ENCODE measurements at places on chromosomes 5 and 9.

DNA sequence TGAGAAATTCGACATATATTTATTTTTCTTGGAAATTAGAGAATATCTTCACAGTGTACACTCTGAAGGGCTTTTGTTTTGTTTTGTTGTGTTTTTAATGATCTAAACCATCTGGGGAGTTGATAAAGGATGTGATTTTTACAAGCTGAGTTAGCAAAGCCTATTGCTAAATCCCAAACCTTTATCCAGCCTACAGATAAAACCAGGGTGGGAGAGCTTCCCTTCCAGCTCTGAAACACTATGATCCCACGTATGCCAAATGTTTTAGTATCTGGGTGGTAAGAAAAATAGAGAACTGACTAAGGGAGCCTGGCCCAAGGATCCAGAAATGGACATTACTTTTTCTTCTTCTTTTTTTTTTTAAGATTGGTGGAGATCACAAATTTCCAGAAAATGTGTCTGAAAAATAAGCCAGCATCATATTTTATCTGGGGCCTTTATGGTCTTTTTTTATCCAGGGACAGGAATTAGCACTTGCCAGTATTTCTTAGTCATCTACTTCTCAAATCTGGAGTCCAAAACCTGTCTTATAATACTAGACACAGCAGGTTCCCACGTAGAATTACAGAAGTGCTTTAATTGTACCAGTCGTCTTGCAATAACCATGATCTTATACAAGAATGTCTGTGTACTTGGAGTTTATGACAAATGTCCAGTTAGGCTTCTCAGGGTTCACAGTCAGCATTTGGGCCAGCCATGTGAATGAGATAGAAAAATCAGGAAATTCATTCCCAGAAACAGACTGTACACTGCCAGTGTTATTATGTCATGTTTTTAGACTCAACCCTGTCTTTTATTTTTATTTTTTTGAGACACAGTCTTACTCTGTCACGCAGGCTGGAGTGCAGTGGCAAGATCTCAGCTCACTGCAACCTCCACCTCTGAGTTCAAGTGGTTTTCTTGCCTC is 290.8 kb upstream of the MPDZ start:
- ATAC-seq: peak; percentile 54

GRCh38 chr9:117188394-117188793 is 226.5 kb downstream of the ASTN2 start:
- no peak for ATAC-seq

DNA sequence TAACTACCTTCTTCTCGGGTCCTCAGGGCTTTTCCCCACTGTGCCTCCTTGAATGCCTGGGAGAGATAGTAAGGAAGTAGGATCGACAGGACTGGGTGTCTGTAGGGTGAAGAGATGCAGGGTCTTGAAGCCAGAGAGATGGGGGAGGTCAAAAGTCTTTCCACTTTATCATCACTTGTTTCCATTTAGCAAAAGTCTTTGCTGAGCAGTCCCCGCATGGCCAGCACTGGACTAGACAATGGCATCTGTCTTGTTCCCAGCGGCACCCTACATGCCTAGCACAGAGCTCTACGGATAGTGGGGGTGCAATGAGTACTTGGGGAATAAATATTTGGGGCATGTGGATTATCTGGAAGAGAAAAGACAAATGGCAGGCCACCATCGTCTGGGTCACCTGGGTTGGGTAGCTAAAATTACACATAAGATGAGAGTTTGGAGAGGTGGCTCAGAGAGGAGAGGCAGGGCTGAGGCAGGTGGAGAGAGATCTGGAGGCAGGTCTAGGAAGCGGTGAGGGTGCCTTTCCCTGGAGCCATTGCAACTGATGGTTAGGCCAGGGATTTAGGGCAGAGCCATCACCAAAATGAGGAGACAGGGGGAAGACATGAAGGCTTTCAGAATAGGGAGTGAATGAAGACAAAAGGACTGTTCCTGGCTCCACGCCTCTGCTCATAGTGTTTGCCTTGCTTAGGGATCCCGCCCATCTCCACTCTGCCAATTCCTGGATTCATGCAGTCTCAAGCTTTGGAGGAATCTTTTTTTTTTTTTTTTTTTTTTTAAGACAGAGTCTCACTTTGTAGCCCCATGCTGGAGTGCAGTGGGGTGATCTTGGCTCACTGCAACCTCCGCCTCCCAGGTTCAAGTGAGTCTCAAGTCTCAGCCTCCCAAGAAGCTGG is 250.8 kb upstream of the KLF4 start:
- no peak for ATAC-seq

DNA sequence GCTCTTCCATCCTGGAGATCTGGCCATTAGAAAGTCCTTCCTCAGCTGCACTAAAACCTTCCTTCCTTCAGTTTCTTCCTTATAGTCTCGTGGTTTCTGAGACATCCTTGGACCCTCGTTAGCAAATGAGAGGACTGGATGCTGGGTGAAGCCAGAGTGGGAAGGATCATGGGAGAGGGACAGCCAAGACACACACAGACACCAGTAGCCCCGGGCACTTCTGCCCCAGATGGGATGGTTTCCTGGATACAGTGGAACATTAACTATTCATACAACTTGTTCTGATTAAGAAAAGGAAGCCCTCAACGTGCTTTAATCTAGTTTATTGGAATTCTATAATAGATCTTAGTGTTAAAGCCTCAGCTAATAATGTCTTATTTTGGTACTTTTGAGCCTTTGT is 125.5 kb downstream of the SEC61B start:
- ATAC-seq: no peak

DNA sequence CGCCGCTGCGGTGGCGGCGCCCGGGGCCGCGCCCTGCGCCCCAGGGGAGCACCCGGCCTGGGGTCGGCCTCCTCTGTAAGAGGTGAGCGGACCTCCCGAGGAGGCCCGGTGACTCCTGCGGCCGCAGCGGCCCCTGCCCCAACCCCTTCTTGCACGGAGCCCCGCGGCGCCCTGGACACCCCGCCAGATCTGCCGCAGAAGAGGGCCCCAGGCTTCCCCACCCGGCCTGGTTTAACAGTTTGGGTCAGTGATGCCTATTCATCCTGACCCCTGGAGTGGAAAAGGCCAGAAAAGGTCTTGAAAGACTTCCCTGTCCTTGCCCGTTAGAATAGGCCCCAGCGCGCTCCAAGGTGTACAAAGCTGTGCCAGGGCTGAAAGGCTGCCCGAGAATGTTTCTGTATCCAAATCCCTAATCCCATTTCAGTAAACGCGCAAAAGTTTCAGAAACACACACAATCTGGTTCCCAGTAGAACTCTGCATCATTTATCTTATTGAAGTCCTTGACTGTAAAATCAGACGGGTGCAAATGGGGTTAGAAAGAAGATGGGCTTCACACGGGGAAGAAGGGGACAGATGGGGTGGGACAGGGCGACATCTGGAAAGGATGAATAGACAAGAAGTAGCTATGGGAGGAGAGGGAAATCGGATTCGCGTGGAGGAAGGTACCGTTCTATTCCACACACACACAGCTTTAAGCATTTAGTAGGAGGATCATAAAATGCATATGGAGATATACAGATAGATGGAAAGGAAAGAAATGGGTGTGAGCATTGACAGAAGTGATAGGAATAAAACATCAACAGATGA is 1.1 kb upstream of the SSBP2 start:
- peak; percentile 0 for ATAC-seq

Data from gastroesophageal sphincter (tissue), 4 donors.